ENCODE measurements at places on chromosomes 3 and 15. TPM values are rescaled to one million over a fixed set of nuclear protein-coding genes. Genes with fewer than 3 reads are reported as not detected.

Gene UBP1
- 69.5 TPM for total RNA-seq

DNA sequence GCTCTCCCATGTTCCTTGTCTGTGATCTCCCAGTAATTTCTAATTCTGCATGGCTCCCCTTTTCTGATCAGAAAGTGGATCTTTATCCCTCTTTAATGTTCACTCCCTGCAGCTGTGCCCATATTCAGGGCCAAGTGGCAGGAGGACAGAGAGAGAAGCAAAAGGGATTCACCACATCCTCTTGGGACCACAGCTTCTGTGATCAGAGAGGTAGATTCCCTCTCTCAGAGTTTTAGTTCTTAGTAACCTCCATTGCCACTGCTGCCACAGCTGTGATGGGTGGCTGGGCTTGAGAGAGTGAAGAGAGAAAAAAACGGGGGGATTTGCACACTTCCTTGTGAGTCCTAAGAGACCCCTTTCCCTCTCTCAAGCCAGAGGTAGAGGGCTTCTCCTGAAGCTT, 49.2 kb downstream of the GLCE start:
- DNase-seq, result no peak

GRCh38 chr15:99962006-99962561, 228.8 kb upstream of the LYSMD4 start:
- DNase-seq, result no peak

Gene KCNAB1
- total RNA-seq, result not detected

- DNase-seq, result no peak
Observed at GRCh38 chr15:29534378-29534777, 264.8 kb upstream of the NSMCE3 start.

DNA sequence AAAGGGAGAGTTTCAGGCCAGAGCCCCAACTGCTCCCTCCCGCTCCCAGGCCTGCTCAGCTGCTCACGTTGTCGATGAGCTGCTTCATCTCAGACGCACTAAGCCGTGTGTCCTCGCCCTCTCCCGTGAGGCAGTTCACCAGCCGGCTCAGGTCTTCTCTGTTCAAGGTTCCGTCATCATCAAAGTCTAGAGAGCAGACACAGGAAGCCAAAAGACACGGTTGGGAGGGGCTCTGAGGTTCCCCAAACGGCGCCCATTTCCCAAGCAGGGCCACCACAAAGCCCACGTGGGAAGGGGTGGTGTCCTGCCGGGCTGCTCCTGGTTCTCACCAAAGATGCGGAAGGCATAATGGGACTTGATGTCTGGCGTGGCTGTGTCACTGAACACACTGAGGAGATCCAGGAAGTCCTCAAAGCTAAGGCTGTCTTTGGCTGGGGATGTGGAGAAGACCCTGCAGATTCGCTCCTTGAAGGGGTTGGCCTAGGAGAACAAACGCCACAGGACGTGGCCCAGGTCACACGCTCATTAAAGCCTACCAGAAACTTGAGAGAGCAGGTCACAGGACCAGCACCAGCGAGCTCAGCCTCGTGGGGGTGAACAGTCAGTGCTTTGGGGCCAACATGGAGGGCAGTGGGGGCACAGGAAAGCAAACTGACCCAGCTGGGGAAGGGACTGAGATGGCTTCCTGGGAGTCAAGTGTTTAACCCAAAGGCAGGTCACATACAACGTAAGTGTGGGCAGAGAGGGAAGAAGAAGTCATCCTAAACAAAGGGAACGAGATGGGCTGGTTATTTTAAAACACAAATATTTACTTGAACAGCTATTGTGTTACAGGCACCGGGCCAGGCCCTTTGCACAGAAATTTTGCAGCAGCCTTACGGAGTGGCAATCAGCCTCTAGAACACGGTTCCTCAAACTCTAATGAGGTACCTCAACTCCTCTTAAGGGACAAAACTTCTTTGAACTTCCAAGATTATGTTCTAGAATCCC, 2.4 kb downstream of the CIB1 start:
- DNase-seq, result no peak

- no peak for DNase-seq
Observed at GRCh38 chr15:55652359-55652758, 64.2 kb upstream of the PYGO1 start.

All from HCT116 (cell line).